ENCODE measurements at places on chromosomes 11 and 22.

DNA sequence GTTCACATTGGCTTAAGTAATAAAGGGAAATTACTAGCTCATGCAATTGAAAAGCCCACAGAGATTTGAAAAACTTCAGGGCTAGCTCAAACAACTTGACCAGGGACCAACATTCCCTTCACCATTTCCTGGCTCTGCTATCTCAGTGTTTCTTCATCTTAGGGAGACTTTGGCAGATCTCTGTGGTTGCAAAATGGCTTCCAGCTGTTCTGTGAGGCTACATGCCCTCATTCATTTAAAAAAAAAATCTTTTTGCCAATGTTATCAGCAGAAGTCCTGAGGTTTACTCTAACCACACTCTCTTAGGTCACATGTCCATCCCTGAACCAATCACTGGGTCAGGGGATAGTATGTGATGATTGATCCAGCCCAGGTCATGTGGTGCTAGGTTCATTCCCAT lies 13.9 kb upstream of the RASSF10 start:
- no peak for DNase-seq

GRCh38 chr22:39979458-39979857 lies 15.3 kb upstream of the FAM83F start:
- no peak for DNase-seq

GRCh38 chr11:70024036-70024772 lies 53.9 kb upstream of the ANO1 start:
- no peak for DNase-seq

DNA sequence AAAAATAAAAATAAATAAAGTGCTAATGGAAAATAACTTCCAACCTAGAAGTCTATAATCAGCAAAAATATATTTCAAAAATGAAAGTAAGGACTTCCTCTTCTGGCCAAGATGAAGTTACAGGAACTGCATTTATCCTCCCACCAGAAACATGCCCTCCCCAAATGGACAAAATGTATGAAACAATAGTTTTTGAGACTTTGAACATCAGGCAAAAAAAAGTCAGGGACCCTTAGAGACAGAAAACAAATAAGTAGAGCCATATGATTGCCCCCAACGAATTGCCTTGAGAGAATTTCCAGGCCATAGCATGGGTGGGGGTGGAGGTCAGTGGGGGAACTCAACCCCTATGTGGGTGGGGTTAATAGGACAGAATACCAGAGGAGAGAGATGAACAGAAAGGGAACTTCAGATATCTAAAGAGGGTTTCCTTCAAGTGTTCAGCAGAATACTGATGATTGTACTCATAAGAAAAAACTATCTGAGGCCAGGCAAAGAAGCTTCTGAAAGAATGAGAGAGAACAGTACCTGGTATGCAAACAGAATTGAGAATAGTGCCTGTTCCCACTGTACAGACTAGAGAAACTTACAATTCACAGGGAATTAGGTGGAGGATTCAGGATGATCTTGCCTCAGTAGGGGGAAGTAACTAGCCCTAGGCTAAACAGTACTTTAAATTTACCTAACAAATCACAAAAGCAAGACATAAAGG lies 26.6 kb upstream of the IL10RA start:
- DNase-seq = no peak

DNA sequence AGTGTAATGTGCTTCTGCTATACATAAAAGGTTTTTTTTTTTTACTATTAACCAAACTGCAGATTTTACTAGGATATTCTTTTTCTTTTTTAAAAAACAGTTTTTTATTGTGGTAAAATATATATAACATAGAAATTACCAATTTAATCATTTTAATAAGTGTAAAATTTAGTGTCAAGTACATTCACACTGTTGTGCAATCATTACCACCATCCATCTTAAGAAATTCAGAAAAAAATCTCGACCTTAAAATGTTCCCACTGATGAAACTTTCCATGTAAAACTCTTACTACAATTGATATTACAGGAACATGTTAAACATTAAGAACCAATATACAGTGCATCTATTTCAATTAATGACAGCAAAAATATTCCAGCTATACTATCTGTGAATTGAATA lies 244.8 kb upstream of the FAT3 start:
- no peak for DNase-seq
